Right renal cortex interstitium (tissue), 3 donors: ENCODE measurements at places on chromosomes 1 and 21. TPM values are rescaled to one million over a fixed set of nuclear protein-coding genes. Genes with fewer than 3 reads are reported as not detected.

GRCh38 chr1:234730475-234730769 is 120.4 kb upstream of the IRF2BP2 start:
- no peak for DNase-seq

Gene SPATA21
- polyA plus RNA-seq = not detected

Gene TNFRSF9
- 0.18 TPM for polyA plus RNA-seq

DNA sequence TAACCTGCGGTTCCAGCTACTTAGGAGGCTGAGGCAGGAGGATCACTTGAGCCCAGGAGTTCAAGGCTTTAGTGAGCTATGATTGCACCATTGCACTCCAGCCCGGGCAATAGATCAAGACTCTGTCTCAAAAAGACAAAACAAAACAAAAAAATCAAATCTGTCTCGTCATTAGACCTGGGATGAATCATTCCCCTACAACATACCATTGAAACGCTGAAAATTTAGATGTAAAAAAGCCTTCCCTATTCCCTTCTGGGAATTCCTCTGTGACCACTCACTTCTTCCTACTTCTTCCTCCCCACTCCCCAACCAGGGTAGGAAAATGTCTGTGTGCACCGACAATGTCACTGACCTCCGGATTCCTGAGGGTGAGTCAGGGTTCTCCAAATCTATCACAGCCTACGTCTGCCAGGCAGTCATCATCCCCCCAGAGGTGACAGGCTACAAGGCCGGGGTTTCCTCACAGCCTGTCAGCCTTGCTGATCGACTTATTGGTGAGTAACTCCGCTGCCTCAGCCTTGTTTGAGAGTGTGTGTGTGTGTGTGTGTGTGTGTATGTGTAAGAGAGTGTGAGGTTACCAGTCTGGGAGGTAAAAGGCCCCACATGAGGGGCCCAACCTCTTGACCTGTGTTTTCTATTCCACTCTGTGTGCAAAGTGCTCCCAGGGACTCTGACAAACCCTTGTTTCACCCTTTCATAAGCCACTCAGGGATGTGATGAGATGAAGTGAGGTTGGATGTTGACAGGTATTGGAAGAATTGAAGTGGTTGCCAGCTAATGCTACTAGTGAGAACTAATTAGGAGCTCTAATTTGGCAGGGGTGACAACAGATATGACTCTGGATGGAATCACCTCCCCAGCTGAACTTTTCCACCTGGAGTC is 16.3 kb upstream of the SARS1 start:
- no peak for DNase-seq

Gene CRP
- polyA plus RNA-seq = not detected

Gene KRTAP10-12
- not detected for polyA plus RNA-seq

Gene CCDC30
- 17.4 TPM for polyA plus RNA-seq

GRCh38 chr1:15344800-15345704 is 64.6 kb upstream of the EFHD2 start:
- DNase-seq = no peak

GRCh38 chr1:218397752-218398339 is 52.7 kb downstream of the TGFB2 start:
- DNase-seq = no peak
